Activated CD8-positive, alpha-beta memory T cell treated with anti-CD3 and anti-CD28 coated beads, Interleukin-2, amount 50 U/mL, for 48 hours (primary cell): ENCODE measurements at places on chromosomes 2 and 18.

- DNase-seq = peak; percentile 55
Observed at GRCh38 chr2:151638191-151638933, 95.9 kb downstream of the NEB start.

- peak; percentile 79 for DNase-seq
Observed at GRCh38 chr2:43611987-43612894, 16.4 kb upstream of the THADA start.

GRCh38 chr2:108412995-108413710 lies 35.4 kb downstream of the SULT1C4 start:
- DNase-seq = no peak

GRCh38 chr2:23836505-23836904 lies 90.4 kb downstream of the ATAD2B start:
- DNase-seq = no peak

DNA sequence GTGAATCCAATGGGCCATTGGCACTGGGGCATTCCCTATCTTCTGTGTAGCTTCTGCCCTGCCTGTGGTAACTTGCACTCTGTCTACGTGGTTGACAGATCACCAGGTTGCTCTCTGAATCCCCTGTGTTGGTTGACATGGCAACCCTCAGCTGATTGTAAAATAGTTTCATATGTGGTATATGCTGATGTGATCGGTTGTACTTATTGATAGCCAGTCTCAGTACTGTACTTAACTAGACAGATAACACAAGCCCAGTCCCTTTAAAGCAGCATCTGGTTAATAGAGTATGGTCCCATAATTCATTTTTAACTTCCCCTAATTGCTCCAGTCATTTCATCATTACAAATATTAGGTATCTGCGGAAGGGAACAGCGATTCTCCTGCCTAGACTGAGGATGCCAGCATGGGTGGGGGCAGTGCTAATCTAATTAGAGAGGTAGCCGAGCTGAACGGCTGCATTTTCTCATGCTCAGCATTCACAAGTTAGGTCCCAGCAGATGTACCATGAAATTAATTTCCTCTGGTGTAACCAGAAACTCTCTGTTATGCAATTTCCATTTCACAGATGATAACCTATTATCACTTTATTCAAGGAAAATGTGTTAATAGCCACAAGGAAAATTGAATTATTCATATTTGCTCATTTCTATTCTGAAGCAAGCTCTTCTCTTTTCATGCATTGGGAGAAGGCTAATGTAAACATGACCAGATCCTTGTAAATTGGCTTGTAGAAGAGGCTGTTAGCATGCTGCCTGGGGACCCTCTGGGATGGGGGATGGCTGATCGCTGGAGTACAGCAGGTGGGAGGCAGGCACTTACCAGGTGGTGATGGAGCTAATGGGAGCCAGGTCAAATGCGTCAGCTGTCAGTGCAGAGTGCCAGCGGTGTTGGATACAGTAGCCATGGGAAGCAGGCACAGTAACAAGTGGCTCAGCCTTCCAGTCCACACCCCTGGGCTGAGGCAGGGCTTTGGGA lies 608.3 kb downstream of the GALR1 start:
- DNase-seq = no peak
